Aortic smooth muscle cell (primary cell): ENCODE measurements at places on chromosomes 13 and 19. TPM values are rescaled to one million over a fixed set of nuclear protein-coding genes. Genes with fewer than 3 reads are reported as not detected.

Gene TGFBR3L
- 0.92 and 1.1 TPM in 2 replicates for total RNA-seq

Gene CEACAM8
- not detected in 2 replicates for total RNA-seq

Gene ZNF534
- 0.25 TPM in 1 of 2 replicates, not detected in the other for total RNA-seq

Gene MEIS3
- total RNA-seq: 3.8 and 11.0 TPM in 2 replicates

Gene MEDAG
- total RNA-seq: 76.6 and 183 TPM in 2 replicates

Gene KLK6
- not detected in 2 replicates for total RNA-seq

Gene TNFSF9
- 0.19 TPM in 1 of 2 replicates, not detected in the other for total RNA-seq

Gene UBE2L5
- not detected in 2 replicates for total RNA-seq

Gene TARM1
- total RNA-seq: not detected in 2 replicates

Gene ZNF738
- 2.7 and 3.2 TPM in 2 replicates for total RNA-seq

Gene APC2
- total RNA-seq: 0.13 and 0.19 TPM in 2 replicates

Gene ZNF226
- total RNA-seq: 21.4 and 22.1 TPM in 2 replicates

Gene SPPL2B
- 29.8 and 31.2 TPM in 2 replicates for total RNA-seq

Gene CAMSAP3
- not detected in 2 replicates for total RNA-seq

Gene TEX30
- total RNA-seq: 12.6 and 18.2 TPM in 2 replicates

Gene GGN
- total RNA-seq: 0.66 and 0.68 TPM in 2 replicates

Gene JAK3
- 2.2 and 2.3 TPM in 2 replicates for total RNA-seq

Gene PCDH20
- under 0.01 and 0.19 TPM in 2 replicates for total RNA-seq

Gene ZSCAN5C
- total RNA-seq: not detected in 2 replicates

Gene KLK14
- total RNA-seq: not detected in 2 replicates
